Fibroblast of skin of abdomen (primary cell): ENCODE measurements at places on chromosomes 4 and X.

DNA sequence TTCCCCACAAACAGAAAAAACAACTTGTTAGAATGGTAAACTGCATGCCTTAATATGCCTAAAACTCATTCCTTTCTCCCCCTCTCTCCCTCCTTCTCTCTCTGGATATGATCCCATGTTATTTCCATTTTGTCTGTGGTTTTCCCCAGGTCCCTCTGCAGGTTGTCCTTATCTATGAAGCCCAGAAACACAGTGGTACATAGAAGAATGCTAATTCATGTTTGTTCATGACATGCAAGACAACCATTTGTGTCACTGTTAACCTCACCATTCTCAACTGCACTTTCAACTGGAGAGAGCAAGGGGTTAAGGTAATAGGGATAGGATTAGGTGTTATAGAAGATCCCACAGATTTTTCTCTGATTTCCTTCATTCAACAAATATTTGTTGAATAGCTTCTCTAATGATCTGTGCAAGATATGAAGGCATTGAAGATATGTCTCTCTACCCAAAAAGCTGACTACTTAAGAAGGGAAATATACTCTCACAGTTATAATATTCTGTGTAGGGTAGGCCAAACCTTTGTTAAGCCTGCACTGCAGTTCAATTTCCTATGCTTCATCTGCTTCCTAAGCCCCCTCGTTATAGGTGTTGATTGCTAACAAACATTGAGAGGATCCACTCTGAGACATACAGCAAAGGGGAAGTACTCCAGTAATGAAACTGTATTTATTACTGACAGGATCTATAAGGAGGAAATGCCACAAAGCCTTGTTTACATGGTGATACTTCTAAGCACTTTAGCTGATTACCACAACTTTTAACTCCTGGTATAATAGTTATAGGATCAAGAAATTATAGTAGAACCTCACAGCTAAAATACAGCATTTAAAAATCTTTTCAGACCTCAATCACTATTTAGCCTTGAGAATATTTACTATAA, 96.1 kb downstream of the FRYL start:
- no peak for DNase-seq

DNA sequence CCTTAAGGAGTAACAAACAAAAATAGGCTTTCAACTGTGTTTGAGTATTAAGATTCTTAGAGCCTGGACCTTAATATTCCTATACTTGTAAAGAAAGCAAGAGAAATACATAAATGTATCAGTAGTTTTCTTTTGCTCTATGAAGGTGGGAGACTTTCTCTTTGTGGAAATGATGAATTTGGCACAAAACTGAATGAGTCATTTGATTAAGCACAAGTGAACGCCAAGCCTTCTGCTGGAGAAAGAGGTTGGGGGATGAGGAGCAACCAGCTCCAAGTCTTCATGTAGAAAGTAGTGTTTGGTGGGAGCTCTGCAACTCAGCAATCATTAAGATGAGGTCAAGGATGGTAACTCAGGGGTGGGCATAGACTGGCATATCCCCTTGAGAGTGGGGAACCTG, 49.6 kb downstream of the MEPE start:
- DNase-seq: peak; percentile 16

- no peak for DNase-seq
Measured at GRCh38 chrX:55801811-55802210, 84.3 kb downstream of the RRAGB start.

DNA sequence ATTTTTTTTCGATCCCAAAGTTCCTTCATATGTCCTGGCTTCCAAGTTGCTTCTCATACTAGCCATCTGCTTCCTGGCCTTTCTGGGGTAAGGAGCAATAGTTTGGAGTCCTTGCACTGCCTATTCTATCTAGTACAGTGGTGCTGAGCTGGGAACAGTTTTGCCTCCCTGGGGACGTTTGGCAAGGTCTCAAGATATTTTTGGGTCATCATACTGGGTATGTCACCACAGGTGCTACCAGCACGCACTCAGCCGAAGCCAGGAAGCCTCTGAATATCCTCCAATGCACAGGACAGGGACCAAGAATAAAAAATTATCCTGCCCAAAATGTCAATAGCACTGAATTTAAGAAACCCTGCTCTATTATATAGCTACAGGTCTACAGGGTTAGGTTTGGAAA, 35.4 kb upstream of the TMSB15B start:
- no peak for DNase-seq

DNA sequence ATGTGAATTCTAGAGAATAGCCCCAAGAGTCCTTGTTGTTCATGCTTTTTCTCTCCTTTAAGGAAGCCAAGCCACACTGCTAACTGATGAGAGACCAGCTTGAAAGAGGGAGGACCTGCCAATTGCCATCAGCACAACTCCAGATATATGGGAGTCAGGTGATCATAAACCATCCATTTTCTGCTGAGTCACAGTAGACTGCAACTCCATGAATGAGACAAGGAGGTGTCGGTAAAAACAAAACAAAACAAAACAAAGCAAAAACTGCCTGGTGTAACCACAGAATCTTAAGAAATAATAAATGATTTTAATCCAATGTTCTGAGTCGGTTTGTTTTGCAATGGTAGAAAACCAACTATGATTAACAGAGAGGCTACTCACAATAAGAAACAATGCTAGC, 837.3 kb downstream of the PCDH7 start:
- DNase-seq: no peak

- DNase-seq: peak; percentile 84
Measured at GRCh38 chr4:78776079-78776728, at the start of gene BMP2K. BMP2K (plus strand) TSS chr4:78776350; CDS start chr4:78776544, 194 bp downstream.

GRCh38 chrX:100584611-100585010, at the start of gene TNMD:
TNMD (plus strand) TSS chrX:100584936; CDS start chrX:100585019, 83 bp downstream.
- no peak for DNase-seq

DNA sequence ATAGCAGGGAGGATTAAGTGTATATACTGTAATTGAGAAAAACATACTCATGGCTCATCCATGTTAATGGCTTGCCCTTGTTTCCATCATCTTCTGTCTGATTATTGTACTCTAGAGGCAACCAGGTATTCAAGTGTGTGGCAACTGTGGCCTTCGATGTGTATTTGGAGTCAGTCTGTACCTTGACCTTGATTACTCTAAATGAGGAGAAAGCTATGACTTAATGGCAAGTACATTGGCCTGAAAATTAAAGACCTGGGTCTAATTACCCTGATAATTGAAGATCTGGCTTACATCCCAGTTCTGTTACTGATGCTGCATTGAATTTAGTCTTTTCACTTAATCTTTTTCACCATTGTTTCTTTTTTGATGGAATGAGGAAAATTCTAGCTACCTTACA, 409.2 kb downstream of the CCSER1 start:
- DNase-seq: no peak

DNA sequence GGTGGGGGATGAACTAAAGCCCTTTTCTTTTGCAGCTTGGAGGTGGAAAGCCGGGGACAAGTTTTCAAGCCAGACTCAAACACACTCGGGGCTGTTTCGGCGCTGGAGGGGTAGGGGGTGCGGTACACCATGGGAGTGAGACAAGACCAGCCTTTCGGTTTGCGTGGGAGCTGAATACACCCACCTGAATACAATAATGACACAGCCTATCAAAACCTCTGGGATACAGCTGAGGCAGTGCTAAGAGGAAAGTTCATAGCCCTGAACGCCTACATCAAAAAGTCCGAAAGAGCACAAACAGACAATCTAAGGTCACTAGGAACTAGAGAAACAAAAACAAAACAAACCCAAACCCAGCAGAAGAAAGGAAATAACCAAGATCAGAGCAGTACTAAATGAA, 163.3 kb downstream of the ATRX start:
- DNase-seq: no peak

DNA sequence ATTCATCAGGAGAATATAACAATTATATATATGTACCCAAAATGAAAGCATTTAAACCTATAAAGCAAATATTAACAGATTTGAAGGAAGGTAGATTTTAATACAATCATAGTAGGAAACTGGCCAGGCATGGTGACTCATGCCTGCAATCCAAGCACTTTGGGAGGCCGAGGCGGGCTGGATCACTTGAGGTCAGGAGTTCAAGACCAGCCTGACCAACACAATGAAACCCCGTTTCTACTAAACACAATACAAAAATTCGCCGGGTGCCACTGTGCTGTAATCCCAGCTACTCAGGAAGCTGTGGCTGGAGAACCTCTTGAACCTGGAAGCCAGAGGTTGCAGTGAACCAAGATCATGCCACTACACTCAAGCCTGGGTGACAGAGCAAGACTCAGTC, 118.3 kb downstream of the KCNIP4 start:
- DNase-seq: no peak

DNA sequence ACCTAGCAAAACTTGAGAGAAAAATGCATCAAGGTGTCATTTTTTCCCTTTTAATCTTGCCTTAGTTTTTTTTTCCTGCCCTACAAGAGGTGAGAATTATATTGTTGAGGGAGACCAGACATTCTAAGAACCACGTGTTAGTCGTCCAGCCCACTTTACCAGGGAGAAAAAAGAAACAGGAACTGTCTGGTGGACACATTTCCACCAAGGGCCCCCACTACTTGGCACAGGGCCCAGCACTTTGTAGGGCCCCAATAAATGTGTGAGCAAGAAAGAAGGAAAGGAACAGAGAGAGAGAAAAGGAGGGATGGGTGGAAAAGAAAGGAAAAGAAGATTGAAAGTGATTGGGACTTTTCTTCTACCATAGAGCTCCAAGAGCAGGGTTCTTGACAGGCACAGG, 3.9 kb upstream of the EGFL6 start:
- no peak for DNase-seq

GRCh38 chrX:36950495-36951253, 57.5 kb upstream of the FAM47C start:
- DNase-seq: no peak

- DNase-seq: no peak
Measured at GRCh38 chrX:68830419-68831404, 1.9 kb downstream of the EFNB1 start.

- DNase-seq: no peak
Measured at GRCh38 chr4:182724414-182724813, 192.8 kb downstream of the DCTD start.

DNA sequence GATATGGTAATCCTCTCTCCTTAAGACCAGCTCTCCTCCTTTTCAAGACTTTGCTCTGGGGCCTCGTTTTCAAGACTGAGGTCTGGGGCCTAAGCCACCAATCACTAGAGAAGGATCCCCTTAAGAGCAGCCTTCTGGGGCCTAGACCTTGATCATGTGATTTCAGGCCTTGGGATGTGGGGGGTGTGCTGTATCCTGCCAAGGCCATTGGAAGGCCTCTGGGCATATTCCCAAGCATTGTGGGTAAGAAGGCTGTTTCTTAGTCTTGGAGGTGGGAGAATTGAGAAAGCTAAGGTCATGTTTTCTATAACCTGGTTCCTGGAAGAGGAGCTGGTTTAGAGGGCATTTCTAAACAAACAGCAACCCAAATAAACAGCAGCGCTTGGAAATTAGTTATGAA, 12.1 kb downstream of the TMEM164 start:
- DNase-seq: no peak

DNA sequence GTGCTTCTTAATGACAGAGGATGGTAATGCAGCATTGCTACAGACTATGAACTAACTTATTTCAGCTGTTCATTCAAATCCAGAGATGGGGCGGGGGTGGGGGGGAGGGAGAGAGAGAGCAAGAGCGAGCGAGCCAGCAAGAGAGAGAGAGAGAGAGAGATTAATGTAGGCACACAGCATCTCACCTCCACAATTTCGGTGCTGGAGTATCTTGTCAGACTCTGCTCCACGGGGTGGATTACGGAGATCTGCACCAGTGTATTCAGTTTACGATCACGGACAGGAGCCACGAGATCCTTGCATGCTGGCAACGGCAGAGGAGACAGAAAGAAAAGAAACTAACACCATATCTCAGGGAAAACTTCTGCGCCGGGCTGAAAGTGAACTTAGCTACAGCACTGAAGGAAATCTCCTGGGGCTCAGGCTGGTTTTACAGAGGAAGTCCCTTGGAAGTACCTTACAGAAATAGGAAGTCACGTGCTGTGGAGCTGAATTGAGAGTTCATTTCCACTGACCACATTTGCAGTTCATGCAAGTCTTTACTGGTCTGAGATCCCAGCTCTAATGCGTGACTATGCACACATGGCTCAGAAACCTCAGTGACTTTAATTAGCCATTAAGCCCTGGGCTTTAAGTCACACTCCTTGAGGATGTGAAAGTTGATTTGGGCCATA, 440.9 kb downstream of the INPP4B start:
- peak; percentile 78 for DNase-seq

DNA sequence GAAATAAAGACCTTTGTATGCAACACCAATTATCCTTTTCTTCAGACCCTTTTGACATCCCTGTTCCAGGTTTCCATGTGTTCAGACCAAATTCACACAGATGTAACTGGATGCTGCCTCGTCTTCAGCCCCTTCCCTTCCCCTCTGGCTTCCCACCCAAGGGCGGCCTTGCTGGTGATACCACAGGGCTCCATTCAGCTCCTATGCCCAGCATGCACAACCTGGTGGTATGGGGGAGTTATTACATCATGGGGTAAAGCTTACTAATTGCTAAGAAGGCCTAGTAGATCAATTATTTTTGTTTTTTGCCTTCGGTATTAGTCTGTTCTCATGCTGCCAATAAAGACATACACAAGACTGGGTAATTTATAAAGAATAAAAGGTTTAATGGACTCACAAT, 317.0 kb upstream of the CXXC4 start:
- no peak for DNase-seq

DNA sequence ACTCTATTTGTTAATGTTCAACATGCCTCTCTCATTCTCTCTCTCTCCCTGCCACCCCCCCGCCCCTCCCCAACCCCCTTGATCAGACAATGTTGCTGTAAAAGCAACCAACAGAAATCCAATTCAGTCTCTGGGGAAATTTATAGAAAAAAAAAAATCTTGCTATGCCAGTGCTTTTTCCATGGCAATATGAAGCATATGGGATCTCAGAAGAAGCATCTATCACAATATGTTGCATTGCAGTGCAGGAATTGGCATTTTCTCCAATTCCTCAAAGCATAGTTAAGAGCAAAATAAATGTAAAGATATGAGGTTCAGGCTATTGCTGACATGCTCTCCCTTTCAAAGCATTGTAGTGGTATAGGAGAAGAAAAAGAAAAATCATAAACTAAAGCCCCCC, 90.9 kb upstream of the LDB2 start:
- DNase-seq: no peak

GRCh38 chrX:134625315-134625718, 33.0 kb downstream of the PLAC1 start:
- DNase-seq: no peak

- no peak for DNase-seq
Measured at GRCh38 chr4:89249716-89250361, 57.8 kb downstream of the GPRIN3 start.

DNA sequence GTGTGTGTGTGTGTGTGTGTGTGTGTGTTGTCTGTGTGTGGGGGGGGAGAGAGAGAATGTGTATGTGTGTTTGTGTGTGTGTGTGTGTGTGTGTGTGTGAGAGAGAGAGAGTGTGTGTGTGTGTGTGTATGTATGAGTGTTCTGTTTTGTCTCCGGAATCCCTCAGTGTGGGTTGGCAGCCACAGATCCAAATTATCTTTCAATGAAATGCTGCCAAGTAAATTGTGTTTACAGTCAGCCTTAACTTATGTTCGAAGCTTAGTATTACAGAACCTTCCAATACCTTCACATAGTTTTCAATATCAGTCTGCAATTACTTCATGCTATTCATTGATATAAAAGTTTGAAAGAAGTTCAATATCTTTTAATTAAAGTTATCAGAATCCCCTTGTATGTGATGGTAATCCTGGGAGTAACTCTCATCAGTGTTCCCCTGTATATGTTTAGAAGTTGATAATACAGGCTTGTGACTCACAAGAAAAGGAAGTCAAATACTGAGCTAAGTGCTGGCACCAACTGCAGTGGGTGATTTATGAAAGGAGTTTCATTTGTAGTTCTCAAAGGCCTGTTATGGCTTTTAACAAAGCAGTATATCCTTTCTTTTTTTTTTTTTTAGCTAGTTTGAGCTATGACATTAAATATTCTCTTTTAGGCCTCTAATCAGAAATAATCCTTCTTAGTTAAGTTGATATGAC, 51.6 kb upstream of the HTR2C start:
- DNase-seq: peak; percentile 0
